Caudate nucleus (tissue), 63 donors: ENCODE measurements at places on chromosomes 5 and 9.

DNA sequence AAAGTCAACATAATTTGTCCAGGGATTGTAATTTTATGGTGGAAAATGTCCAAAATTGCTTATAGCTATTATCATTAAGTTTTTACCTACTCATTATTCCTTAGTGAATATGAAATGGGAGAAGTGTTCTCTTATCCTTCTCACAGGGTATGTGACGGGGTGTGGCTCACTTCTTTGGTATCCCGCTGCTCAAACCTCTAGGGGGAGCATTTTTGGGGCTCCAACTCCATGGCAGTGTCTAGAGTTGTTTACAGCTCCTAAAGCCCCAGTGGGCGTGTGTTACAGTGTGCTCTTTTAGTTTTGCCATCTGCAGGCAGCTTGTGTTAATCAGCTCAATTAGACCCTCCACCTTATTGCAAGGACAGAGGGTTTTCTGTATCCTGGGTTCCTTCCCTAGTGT is 89.4 kb downstream of the CDKN2A start:
- no peak for DNase-seq

DNA sequence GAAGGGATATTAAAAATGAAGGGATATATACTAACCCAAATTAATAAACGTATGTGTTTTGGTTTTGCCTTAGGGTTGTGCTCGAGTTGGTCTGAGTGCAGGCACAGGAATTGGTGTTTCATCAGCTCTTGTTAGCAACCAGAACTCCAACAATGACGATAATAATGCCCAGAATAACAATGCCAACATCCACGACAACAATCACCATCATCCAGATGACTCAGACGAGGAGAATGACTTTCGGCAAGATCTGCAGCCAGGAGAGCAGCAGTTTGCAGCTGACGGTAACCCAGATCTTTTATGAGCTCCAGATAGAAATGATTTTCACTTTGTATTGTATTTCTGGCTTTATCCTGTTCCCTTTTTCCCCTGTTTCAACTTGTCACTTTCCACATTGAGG is 33.2 kb downstream of the FBXO38 start:
- DNase-seq, result no peak

- DNase-seq, result no peak
Observed at GRCh38 chr9:98755006-98755618, 41.2 kb downstream of the ANKS6 start.

- DNase-seq, result no peak
Observed at GRCh38 chr5:79653843-79654242, 35.8 kb upstream of the CMYA5 start.

DNA sequence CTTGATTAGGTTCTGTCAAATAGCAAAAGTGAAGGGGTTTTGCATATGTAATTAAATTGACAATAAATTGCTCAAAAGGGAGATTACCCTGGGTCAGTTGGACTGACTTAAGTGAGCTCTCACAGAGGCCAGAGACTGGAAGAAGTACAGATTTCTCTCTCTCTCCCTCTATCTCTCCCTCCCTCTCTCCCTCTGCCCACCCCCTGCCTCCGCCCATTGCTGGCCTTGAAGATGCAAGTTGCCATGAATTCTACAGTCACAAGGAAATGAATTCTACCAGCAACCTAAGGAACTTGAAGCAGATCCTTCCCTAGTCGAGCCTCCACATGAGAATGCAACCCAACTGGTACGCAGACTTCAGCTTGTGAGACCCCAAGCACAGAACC is 119.2 kb downstream of the LPAR1 start:
- no peak for DNase-seq

GRCh38 chr5:95857185-95857945 is 34.8 kb upstream of the GLRX start:
- no peak for DNase-seq
